HFFc6 (cell line): ENCODE measurements at places on chromosomes 16 and 17. TPM values are rescaled to one million over a fixed set of nuclear protein-coding genes. Genes with fewer than 3 reads are reported as not detected.

DNA sequence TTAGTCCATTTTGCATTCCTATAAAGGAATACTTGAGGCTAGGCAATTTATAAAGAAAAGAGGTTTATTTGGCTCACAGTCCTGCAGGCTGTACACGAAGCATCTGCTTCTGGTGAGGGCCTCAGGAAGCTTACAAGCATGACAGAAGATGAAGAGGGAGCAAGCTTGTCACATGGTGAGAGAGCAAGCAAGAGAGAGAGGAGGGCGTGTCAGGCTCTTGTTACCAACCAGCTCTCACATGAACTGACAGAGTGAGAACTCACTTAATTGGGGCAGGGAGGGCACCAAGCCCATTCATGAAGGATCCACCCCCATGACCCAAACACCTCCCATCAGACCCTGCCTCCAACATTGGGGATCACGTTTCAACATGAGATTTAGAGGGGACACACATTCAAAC, 1.6 kb downstream of the CHCT1 start:
- DNase-seq, result no peak
- H3K27me3 ChIP-seq, result peaks cover 3% of the 10 kb centered on the region
- no peaks in the 10 kb centered on the region for H3K36me3 ChIP-seq

- no peak for DNase-seq
- H3K27ac ChIP-seq, result no peak overlapping the region
- no peak overlapping the region for H3K4me3 ChIP-seq
- peaks cover 2% of the 10 kb centered on the region; the same call in 1 of the 2 replicates for H3K27me3 ChIP-seq
- H3K4me1 ChIP-seq, result no peaks in the 10 kb centered on the region
Measured at GRCh38 chr16:83961591-83961990, 6.5 kb upstream of the NECAB2 start.

GRCh38 chr17:64707050-64707591, 45.0 kb upstream of the SMURF2 start:
- H3K4me3 ChIP-seq, result peak overlapping the region; percentile 45
- H3K36me3 ChIP-seq, result peaks cover 19% of the 10 kb centered on the region
- peak overlapping the region; percentile 97 for H3K27ac ChIP-seq
- no peaks in the 10 kb centered on the region; the same call in 1 of the 2 replicates for H3K27me3 ChIP-seq

GRCh38 chr17:78120537-78120936, 8.0 kb downstream of the TMC6 start:
- peaks cover 6% of the 10 kb centered on the region for H3K27me3 ChIP-seq
- H3K36me3 ChIP-seq, result no peaks in the 10 kb centered on the region
- no peak overlapping the region for H3K4me3 ChIP-seq
- no peak for DNase-seq
- no peak overlapping the region for H3K27ac ChIP-seq

DNA sequence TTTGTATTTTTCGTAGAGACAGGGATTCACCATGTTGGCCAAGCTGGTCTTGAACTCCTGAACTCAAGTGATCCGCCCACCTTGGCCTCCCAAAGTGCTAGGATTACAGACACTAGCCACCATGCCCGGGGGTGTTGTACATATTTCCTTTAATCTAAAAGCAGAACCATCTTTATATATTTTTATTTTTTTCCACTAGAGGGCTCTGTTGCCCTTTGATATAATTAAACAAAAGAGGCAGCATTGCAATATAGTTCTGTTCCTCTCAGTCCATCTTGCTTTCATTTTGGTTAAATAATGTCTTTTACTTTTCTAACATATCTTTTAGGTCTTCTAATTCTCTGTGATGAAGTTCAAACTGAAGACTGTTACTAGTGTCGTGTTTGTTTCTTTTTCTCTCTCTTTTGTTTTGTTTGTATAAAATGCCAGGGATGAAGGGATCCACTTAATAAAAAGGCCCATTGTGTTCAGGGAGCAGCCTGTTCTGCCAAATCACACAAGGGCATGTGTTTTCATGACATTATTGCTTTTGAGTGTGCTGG, 23.4 kb downstream of the WWOX start:
- peak; percentile 60 for DNase-seq
- no peaks in the 10 kb centered on the region for H3K27me3 ChIP-seq
- no peak overlapping the region for H3K27ac ChIP-seq
- H3K4me3 ChIP-seq, result peak overlapping the region; percentile 72
- peaks cover 5% of the 10 kb centered on the region for H3K4me1 ChIP-seq

GRCh38 chr16:79509211-79509631, 91.3 kb downstream of the MAF start:
- no peak overlapping the region for H3K27ac ChIP-seq
- H3K4me3 ChIP-seq, result no peak overlapping the region
- DNase-seq, result no peak
- no peaks in the 10 kb centered on the region for H3K4me1 ChIP-seq

GRCh38 chr16:51710186-51710585, 559.1 kb upstream of the SALL1 start:
- H3K4me3 ChIP-seq, result no peak overlapping the region
- H3K36me3 ChIP-seq, result no peaks in the 10 kb centered on the region
- DNase-seq, result no peak
- no peaks in the 10 kb centered on the region for H3K4me1 ChIP-seq
- no peak overlapping the region for H3K27ac ChIP-seq

DNA sequence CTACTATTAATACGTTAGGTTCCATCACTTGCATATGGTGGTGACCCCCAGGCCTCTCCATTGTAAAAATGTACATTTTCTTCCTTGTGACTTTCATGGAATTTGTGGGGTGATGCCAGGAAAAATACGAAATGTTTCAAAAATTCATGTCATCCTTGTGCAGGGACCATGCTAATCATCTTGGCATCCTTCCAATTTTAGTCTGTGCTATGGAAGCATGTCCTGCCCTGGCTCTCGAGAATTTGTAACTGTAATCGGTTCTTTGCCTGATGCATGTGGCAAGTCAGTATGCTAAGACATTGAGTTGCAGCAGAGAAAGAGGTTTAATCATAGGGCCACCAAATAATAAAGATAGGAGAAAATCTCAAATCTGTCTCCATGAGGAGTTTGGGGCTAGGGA, 14.3 kb upstream of the GINS3 start:
- peaks cover 25% of the 10 kb centered on the region for H3K4me1 ChIP-seq
- peak; percentile 24 for DNase-seq
- no peaks in the 10 kb centered on the region for H3K36me3 ChIP-seq

GRCh38 chr16:12470311-12471229, 333.1 kb downstream of the CPPED1 start:
- H3K36me3 ChIP-seq, result no peaks in the 10 kb centered on the region
- H3K27ac ChIP-seq, result no peak overlapping the region
- no peak overlapping the region for H3K4me3 ChIP-seq
- H3K27me3 ChIP-seq, result no peaks in the 10 kb centered on the region; the same call in 1 of the 2 replicates
- peaks cover 11% of the 10 kb centered on the region for H3K4me1 ChIP-seq

GRCh38 chr17:43694081-43694870, 32.6 kb upstream of the MEOX1 start:
- H3K4me3 ChIP-seq, result no peak overlapping the region
- H3K27me3 ChIP-seq, result peaks cover 12% of the 10 kb centered on the region
- no peak overlapping the region for H3K27ac ChIP-seq
- no peaks in the 10 kb centered on the region for H3K36me3 ChIP-seq
- H3K4me1 ChIP-seq, result peaks cover 17% of the 10 kb centered on the region
- peak; percentile 68 for DNase-seq

DNA sequence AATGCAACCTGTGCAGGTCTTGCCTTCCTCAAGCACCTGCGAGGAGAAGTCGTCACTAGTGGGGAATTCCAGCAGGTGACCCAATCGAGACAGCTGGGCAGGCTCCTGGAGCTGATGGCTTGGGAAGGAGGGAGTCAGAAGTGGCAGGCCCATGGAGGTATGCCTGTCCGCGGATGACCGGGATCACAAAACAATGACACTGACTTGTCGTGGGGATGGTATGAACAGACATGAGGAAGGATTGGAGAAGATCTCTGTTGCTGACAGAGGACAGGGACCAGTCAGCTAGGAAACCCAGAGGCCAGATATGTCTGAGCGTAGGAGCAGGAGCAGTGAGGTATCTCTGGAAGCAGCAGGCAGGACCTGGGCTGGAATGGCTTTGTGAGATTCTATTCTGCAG, 233.3 kb downstream of the SOX9 start:
- H3K4me3 ChIP-seq, result no peak overlapping the region
- H3K27ac ChIP-seq, result no peak overlapping the region
- H3K27me3 ChIP-seq, result no peaks in the 10 kb centered on the region; the same call in none of the 2 replicates
- DNase-seq, result no peak

GRCh38 chr16:88784074-88784855, 755 bp downstream of the PIEZO1 start:
- peak overlapping the region; percentile 88 for H3K27ac ChIP-seq
- peak overlapping the region; percentile 92 for H3K4me3 ChIP-seq
- peaks cover 39% of the 10 kb centered on the region for H3K4me1 ChIP-seq
- DNase-seq, result peak; percentile 80

- H3K4me3 ChIP-seq, result no peak overlapping the region
- no peaks in the 10 kb centered on the region for H3K27me3 ChIP-seq
- peaks cover 2% of the 10 kb centered on the region; the same call in 1 of the 2 replicates for H3K36me3 ChIP-seq
- no peak for DNase-seq
- H3K27ac ChIP-seq, result no peak overlapping the region
Measured at GRCh38 chr16:22395960-22396359, 21.5 kb upstream of the CDR2 start.

- no peak overlapping the region for H3K4me3 ChIP-seq
- no peaks in the 10 kb centered on the region for H3K27me3 ChIP-seq
- no peaks in the 10 kb centered on the region for H3K36me3 ChIP-seq
- DNase-seq, result no peak
- no peak overlapping the region for H3K27ac ChIP-seq
Measured at GRCh38 chr16:78591682-78592103, 492.2 kb downstream of the WWOX start.

DNA sequence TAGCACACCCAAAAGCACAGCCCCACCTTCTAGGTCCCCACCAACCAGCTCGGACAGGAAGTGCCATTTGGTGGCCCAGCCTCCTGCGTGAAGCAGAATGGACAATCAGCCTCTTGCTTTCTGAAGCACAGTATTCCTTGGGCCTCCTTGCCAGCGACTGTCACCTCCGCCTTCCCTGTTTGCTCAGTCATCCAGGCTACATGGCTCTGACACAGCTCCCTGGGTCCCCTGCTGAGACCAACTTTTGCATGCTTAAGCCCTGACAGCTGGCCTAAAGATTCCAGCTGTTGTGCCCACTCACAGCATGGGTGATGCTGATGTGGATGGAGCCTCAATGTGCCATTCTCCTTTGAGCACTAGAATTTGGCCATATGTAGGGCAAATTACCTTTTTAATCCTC, 4.5 kb upstream of the CACNG5 start:
- H3K4me3 ChIP-seq, result no peak overlapping the region
- H3K27me3 ChIP-seq, result peaks cover 15% of the 10 kb centered on the region
- no peak for DNase-seq
- no peak overlapping the region for H3K27ac ChIP-seq
- H3K36me3 ChIP-seq, result no peaks in the 10 kb centered on the region

DNA sequence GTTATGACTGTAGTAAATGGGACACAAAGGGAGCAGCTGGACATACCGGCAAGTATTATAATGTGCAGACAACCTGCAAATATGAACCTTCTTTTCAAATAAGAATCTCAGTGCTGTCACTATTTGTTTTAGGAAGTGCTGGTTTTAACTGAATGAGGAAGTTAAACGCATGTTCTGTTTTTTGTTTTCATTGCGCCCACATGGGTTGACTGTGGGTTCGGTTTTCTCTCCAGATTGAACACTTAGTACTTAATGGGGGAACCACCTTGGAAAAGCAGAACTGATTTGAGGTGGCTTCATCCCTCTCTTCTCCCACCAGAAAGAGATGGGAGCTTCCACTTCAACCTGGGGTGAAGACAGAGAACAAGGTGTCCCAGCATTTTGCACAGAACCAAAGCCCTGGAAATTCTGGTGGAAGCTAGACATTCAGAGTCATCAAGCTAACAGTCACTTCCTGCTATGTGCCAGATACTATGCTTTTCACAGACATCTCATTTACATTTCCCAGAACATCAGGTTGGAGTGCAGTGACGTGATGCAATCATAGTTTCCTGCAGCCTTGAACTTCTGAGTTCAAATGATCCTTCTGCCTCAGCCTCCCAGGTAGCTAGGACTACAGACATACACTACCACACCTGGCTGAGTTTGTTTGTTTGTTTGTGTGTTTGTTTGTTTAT, 149.8 kb downstream of the CDH13 start:
- H3K27me3 ChIP-seq, result no peaks in the 10 kb centered on the region; the same call in none of the 2 replicates
- no peak for DNase-seq
- H3K4me3 ChIP-seq, result no peak overlapping the region
- no peak overlapping the region for H3K27ac ChIP-seq
- no peaks in the 10 kb centered on the region for H3K36me3 ChIP-seq
- H3K4me1 ChIP-seq, result no peaks in the 10 kb centered on the region

Gene TRPV3
- total RNA-seq, result 0.07 to 0.24 TPM in 2 of 3 replicates, not detected in the other

Gene KCNJ16
- not detected in 3 replicates for total RNA-seq

Gene GRIN2C
- total RNA-seq, result 0.13 TPM in 1 of 2 replicates, not detected in the other

Gene CCL2
- 30.7 to 66.7 TPM (median 52.1 TPM) in 3 replicates for total RNA-seq

Gene TTYH2
- 1.5 to 2.9 TPM (median 1.9 TPM) in 3 replicates for total RNA-seq

Gene USB1
- 77.2 to 81.1 TPM (median 80.4 TPM) in 3 replicates for total RNA-seq

Gene OR2C1
- total RNA-seq, result not detected in 3 replicates

Gene HBA1
- total RNA-seq, result not detected in 2 replicates

Gene ZP2
- not detected in 3 replicates for total RNA-seq

Gene PIK3R5
- not detected in 3 replicates for total RNA-seq

Gene TRAF4
- 46.5 to 58.8 TPM (median 58.3 TPM) in 3 replicates for total RNA-seq

Gene MFAP4
- total RNA-seq, result 19.9 to 46.8 TPM (median 36.8 TPM) in 3 replicates

Gene INCA1
- total RNA-seq, result 0.66 to 1.5 TPM (median 0.98 TPM) in 3 replicates

Gene IRX6
- not detected in 3 replicates for total RNA-seq
